ENCODE measurements at places on chromosomes 5 and 9. TPM values are rescaled to one million over a fixed set of nuclear protein-coding genes. Genes with fewer than 3 reads are reported as not detected.
A peak's percentile ranks its signal among the peaks of the same experiment; 100 is the strongest.

Gene LRRC19
- total RNA-seq = not detected

Gene PLPP1
- total RNA-seq = 15.5 TPM

Gene FAM78A
- 44.4 TPM for total RNA-seq

Gene MRPL50
- 16.4 TPM for total RNA-seq

Gene SLC36A3
- not detected for total RNA-seq

Gene PSD2
- not detected for total RNA-seq

Gene SMIM33
- 0.11 TPM for total RNA-seq

Gene LHX6
- not detected for total RNA-seq

- H3K36me3 ChIP-seq = no peaks in the 10 kb centered on the region
- no peak overlapping the region for H3K4me3 ChIP-seq
- H3K4me1 ChIP-seq = no peaks in the 10 kb centered on the region
- H3K27me3 ChIP-seq = no peaks in the 10 kb centered on the region
- H3K27ac ChIP-seq = no peak overlapping the region
Observed at GRCh38 chr9:65411336-65411735, 126.3 kb upstream of the FOXD4L5 start.

DNA sequence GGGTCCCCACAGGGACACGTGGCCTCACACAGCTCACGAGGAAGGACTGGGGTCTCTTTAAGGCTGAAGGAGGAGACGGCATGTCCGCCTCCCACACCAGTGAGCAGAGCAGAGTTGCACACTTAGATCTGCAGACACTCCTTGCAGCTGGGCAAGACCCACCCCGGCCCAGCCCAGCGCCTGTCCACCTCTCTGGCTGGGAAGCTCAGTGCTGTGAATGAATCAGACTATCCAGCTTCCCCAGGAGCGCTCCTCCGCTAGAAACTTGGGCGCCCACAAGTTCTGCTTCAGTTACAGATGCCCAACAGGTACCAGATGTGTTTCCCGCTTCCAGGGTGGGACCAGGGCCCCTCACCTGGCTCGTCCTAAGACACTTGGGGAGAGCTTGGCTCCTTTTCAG lies 78.9 kb downstream of the NSUN2 start:
- no peak overlapping the region for H3K27ac ChIP-seq
- H3K4me1 ChIP-seq = no peaks in the 10 kb centered on the region
- H3K36me3 ChIP-seq = no peaks in the 10 kb centered on the region

- H3K4me3 ChIP-seq = no peak overlapping the region
- no peaks in the 10 kb centered on the region for H3K4me1 ChIP-seq
- no peak overlapping the region for H3K27ac ChIP-seq
- no peaks in the 10 kb centered on the region for H3K36me3 ChIP-seq
- DNase-seq = no peak
Observed at GRCh38 chr9:132590318-132591182, 8.1 kb downstream of the BARHL1 start.

GRCh38 chr5:59174248-59174844 lies 591.5 kb downstream of the RAB3C start:
- no peaks in the 10 kb centered on the region for H3K36me3 ChIP-seq
- no peaks in the 10 kb centered on the region for H3K4me1 ChIP-seq

GRCh38 chr5:151779531-151780125 lies 7.9 kb downstream of the G3BP1 start:
- H3K4me3 ChIP-seq = no peak overlapping the region
- H3K27ac ChIP-seq = no peak overlapping the region
- peaks cover 83% of the 10 kb centered on the region for H3K4me1 ChIP-seq
- H3K27me3 ChIP-seq = no peaks in the 10 kb centered on the region
- no peak for DNase-seq

DNA sequence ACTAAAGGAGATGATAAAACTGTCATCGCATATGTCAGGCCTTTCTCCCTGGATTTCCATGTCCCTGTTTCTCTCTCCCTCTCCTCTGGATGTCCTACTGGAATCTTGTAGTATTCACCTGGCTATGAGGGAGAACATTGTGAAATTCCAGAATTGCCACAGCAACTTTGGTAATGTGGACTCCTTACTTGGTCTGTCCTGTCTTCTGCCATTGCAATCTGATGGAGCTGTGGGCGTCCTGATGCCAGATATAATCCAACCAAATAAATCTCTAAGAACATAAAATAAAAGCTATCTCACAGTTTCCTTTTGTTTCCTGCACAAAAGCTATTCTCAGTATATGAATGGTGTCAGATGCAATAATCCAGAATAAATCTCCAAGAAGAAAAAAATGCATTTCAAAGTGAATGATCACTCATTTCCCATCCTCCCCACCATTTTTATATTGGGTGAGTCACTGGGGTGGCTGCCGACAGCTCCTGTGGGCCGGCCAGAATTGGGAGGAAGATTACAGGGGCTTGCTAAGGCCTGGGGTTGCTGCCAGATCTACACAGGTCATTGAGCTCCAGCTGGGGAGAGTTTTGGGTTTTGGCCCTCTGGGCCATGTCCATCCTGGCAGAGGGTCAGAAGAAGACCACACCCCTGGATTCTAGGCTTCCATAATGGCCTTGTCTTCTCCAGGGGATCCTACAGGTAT lies 160.7 kb upstream of the PITX1 start:
- H3K27me3 ChIP-seq = no peaks in the 10 kb centered on the region
- no peak for DNase-seq
- no peak overlapping the region for H3K27ac ChIP-seq
- H3K4me3 ChIP-seq = no peak overlapping the region
- no peaks in the 10 kb centered on the region for H3K36me3 ChIP-seq

GRCh38 chr5:69248019-69248418 lies 13.3 kb downstream of the CDK7 start:
- no peaks in the 10 kb centered on the region for H3K36me3 ChIP-seq
- H3K27me3 ChIP-seq = no peaks in the 10 kb centered on the region
- no peaks in the 10 kb centered on the region for H3K4me1 ChIP-seq
- DNase-seq = no peak

DNA sequence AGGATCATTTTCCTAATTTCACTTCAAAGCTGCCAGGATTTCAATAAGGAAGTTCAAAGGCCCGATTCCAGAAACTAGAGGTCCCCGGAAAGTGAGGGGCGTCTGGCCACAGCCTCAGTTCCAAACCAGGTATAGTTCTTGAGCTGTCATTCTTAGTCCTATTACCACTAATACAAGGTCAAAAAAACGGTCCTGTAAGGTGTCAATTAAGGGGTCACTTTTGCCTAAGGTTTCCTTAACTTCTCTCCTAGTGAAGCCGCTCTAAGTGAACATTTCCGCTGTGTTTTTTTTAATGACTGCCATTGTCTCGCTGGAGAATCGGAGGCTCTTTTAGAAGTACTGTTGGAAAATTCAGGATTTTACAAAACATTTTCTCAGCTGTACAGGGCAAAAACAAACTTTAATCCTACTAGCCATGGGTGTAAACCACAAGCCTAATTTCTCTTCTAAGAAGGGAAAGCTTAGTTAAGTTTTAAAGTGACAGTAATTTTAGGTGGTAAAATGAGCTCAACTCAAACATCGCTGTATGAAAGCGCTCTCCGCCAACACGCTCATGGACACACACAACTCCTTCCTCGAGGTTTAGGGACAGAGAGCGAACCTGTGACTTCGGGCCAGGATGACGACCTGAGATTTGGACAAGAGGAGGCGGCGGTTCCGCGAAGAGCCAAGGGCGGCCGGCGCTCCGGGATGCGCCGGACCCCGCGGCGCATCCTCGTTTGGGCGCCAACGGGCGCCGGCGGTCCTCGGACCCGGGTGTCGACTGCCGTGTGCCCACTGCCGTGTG lies 76.7 kb upstream of the IFNE start:
- peaks cover 13% of the 10 kb centered on the region for H3K4me1 ChIP-seq
- H3K27me3 ChIP-seq = peaks cover 34% of the 10 kb centered on the region
- no peaks in the 10 kb centered on the region for H3K36me3 ChIP-seq
- DNase-seq = no peak
- peak overlapping the region; percentile 45 for H3K4me3 ChIP-seq

- H3K27me3 ChIP-seq = no peaks in the 10 kb centered on the region
- H3K27ac ChIP-seq = no peak overlapping the region
- no peak overlapping the region for H3K4me3 ChIP-seq
- DNase-seq = no peak
- no peaks in the 10 kb centered on the region for H3K36me3 ChIP-seq
Observed at GRCh38 chr9:133076691-133077090, 14.9 kb downstream of the CEL start.

- no peak overlapping the region for H3K4me3 ChIP-seq
- H3K27me3 ChIP-seq = no peaks in the 10 kb centered on the region
- no peaks in the 10 kb centered on the region for H3K36me3 ChIP-seq
- peak; percentile 84 for DNase-seq
- peaks cover 12% of the 10 kb centered on the region for H3K4me1 ChIP-seq
Observed at GRCh38 chr5:172713113-172713808, 57.7 kb downstream of the DUSP1 start.

GRCh38 chr5:179119415-179120170 lies 59.4 kb downstream of the ZNF354C start:
- H3K4me1 ChIP-seq = no peaks in the 10 kb centered on the region
- H3K4me3 ChIP-seq = no peak overlapping the region
- no peak for DNase-seq

DNA sequence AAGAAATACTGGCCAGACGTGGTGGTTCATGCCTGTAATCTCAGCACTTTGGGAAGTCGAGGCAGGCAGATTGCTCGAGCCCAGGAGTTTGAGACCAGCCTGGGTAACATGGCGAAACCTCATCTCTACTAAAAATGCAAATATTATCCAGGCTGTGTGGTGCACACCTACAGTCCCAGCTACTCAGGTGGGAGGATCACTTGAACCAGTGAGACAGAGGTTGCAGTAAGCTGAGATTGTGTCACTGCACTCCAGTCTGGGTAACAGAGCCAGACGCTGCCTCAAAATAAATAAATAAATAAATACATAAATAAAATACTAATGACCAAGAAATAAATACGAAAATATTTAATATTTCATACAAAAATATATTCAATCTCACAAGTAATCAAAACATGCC lies 18.8 kb downstream of the KLF9 start:
- no peaks in the 10 kb centered on the region for H3K36me3 ChIP-seq
- H3K4me3 ChIP-seq = no peak overlapping the region
- H3K4me1 ChIP-seq = peaks cover 92% of the 10 kb centered on the region
- H3K27me3 ChIP-seq = no peaks in the 10 kb centered on the region
- H3K27ac ChIP-seq = no peak overlapping the region
- DNase-seq = no peak

DNA sequence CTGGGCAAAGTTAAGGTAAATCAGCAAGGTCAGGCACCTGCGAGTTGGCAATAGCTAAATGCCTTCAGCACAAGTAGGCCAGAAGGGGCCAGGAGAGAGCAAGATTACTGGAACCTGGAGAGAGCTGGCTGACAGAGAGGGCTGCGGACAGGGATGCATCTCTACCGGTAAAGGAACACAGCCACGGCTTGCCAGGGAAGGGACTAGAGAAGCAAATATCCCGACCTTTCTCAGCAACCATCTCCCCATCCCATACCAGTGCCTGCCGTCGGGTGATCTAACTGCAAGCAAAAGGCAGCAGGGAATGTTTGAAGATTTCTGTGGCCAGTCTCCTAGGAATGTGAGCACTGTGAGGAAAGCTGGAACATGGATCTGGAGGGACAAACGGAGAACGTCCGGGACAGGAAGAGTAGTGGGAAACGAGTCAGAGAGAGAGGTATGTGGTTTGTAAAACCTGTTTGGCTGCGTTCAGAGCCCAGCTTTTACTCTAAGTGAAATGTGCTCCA lies 15.9 kb upstream of the ABLIM3 start:
- no peak overlapping the region for H3K4me3 ChIP-seq
- no peak for DNase-seq
- H3K36me3 ChIP-seq = no peaks in the 10 kb centered on the region
- H3K27ac ChIP-seq = no peak overlapping the region
- no peaks in the 10 kb centered on the region for H3K4me1 ChIP-seq

GRCh38 chr9:90857091-90857490 lies 55.5 kb downstream of the SYK start:
- H3K36me3 ChIP-seq = no peaks in the 10 kb centered on the region
- no peaks in the 10 kb centered on the region for H3K4me1 ChIP-seq
- DNase-seq = no peak
- H3K4me3 ChIP-seq = no peak overlapping the region
- no peaks in the 10 kb centered on the region for H3K27me3 ChIP-seq

DNA sequence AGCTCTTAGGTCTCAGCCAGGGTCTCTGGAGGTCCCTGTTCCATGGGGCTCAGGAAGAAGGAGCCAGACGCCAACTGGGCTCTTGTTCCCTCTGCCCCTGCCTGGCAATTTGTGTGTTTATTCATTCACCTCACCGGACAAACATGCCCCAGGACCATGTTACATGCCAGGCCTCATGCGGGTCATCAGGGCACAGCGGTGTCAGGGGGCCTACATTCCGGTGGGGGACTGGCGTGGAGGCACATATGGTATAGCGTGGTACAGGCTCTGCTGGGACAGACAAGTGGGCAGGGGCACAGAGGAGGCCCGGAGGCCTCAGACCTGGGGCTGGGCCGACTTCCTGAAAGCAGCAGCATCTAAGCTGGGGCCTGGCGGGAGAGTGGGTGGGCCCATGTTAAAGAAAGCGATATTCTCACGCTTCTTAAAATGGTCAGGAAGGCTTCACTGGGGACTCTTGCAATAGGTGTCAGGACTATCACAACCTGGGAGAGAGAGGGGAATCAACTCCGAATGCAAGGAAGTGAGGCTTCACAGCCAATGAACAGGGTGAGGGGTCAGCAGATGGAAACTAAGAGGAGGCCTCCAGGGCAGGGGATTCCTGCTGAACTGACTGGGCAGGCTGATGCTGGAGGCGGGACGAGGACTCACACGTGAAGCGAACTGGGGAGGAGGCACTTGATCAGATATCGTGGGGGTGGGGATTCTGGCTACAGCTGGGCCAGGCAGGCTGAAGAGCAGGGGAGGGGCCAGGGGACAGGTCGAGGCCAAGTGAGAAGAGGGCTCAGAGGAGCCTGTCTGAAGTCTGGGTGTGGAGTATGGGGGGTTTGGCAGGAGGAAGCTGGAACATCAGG lies 41.9 kb downstream of the NCS1 start:
- no peaks in the 10 kb centered on the region for H3K4me1 ChIP-seq
- H3K36me3 ChIP-seq = no peaks in the 10 kb centered on the region
- H3K27me3 ChIP-seq = no peaks in the 10 kb centered on the region
- H3K27ac ChIP-seq = no peak overlapping the region
- no peak overlapping the region for H3K4me3 ChIP-seq

DNA sequence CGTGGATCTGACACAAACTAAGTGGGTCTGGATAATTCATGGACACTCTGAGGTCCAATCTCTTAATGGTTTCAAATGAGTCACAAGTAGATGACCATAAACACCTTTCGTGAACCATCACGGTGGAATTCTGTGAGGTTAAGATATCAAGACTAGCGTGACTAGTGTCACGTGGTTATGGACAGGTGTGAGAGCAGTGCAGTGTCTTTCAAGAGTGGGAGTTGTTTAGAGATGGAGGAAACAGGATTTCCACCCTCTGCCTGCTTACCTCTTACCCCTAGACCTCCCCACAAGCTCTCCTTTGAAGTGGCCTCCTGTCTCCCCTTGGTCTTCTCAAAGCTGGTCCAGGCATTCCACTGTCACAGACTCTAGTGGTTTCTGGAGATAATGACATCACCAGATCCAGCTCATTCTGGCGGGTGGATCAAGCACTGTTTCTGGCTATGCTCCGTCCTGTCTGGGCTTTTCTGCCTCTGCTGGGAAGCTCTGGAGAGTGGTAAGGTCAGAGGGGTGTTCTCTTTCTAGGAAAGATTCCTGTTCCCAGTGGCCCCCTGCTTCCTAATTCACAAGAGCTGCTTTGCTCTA lies 20.0 kb upstream of the ZNF782 start:
- DNase-seq = no peak
- peaks cover 14% of the 10 kb centered on the region for H3K27me3 ChIP-seq
- H3K4me3 ChIP-seq = no peak overlapping the region

- no peak overlapping the region for H3K27ac ChIP-seq
- H3K36me3 ChIP-seq = no peaks in the 10 kb centered on the region
- no peaks in the 10 kb centered on the region for H3K27me3 ChIP-seq
- H3K4me1 ChIP-seq = no peaks in the 10 kb centered on the region
- H3K4me3 ChIP-seq = no peak overlapping the region
Observed at GRCh38 chr9:70761139-70761670, 346.7 kb upstream of the KLF9 start.

- H3K27me3 ChIP-seq = no peaks in the 10 kb centered on the region
- no peaks in the 10 kb centered on the region for H3K4me1 ChIP-seq
Observed at GRCh38 chr9:97772145-97772544, 75.0 kb upstream of the XPA start.
